CD14-positive monocyte (primary cell): ENCODE measurements at places on chromosomes 1 and 21. TPM values are rescaled to one million over a fixed set of nuclear protein-coding genes. Genes with fewer than 3 reads are reported as not detected.

HSD3B2 gene
- polyA plus RNA-seq = not detected

PPT1 gene
- polyA plus RNA-seq = 116 and 166 TPM in 2 replicates

C1orf94 gene
- polyA plus RNA-seq = not detected in 2 replicates

SEMA6C gene
- 1.4 TPM for polyA plus RNA-seq

S100A6 gene
- polyA plus RNA-seq = 4,414 TPM

NTPCR gene
- polyA plus RNA-seq = 31.7 TPM

KLHL17 gene
- 0.31 TPM for polyA plus RNA-seq

MUTYH gene
- polyA plus RNA-seq = 22.9 and 24.2 TPM in 2 replicates

ST6GALNAC3 gene
- 9.2 TPM for polyA plus RNA-seq

LCE6A gene
- not detected for polyA plus RNA-seq

SPRR2E gene
- not detected in 2 replicates for polyA plus RNA-seq

OR2AK2 gene
- polyA plus RNA-seq = not detected

OLIG2 gene
- not detected for polyA plus RNA-seq

OR2T10 gene
- polyA plus RNA-seq = not detected

CHODL gene
- not detected in 2 replicates for polyA plus RNA-seq

PCAT6 gene
- polyA plus RNA-seq = not detected

PRR9 gene
- polyA plus RNA-seq = not detected

TRIM63 gene
- not detected for polyA plus RNA-seq

MMEL1 gene
- 4.4 TPM for polyA plus RNA-seq

CELA2B gene
- not detected in 2 replicates for polyA plus RNA-seq

LAX1 gene
- polyA plus RNA-seq = not detected

AMY2A gene
- not detected in 2 replicates for polyA plus RNA-seq

PCSK9 gene
- not detected in 2 replicates for polyA plus RNA-seq

CRABP2 gene
- polyA plus RNA-seq = 1.1 and 1.8 TPM in 2 replicates

AUNIP gene
- polyA plus RNA-seq = 0.44 TPM

DISP3 gene
- 0.01 TPM in 1 of 2 replicates, not detected in the other for polyA plus RNA-seq

TEKT2 gene
- polyA plus RNA-seq = not detected

FCRL5 gene
- polyA plus RNA-seq = 0.20 and 0.25 TPM in 2 replicates

LINGO4 gene
- not detected for polyA plus RNA-seq

SYT6 gene
- polyA plus RNA-seq = not detected

KPRP gene
- not detected in 2 replicates for polyA plus RNA-seq

TDRD5 gene
- polyA plus RNA-seq = not detected

MARK1 gene
- polyA plus RNA-seq = not detected in 2 replicates

ITSN1 gene
- 5.1 TPM for polyA plus RNA-seq

JAM2 gene
- not detected for polyA plus RNA-seq

PCBP3 gene
- 0.34 TPM for polyA plus RNA-seq

SMPDL3B gene
- not detected for polyA plus RNA-seq

KRTAP12-2 gene
- polyA plus RNA-seq = not detected in 2 replicates

UBE2U gene
- not detected in 2 replicates for polyA plus RNA-seq
